ENCODE measurements at places on chromosomes 3 and 15.
A peak's percentile ranks its signal among the peaks of the same experiment; 100 is the strongest.

GRCh38 chr3:138081371-138082084 is 33.9 kb downstream of the DZIP1L start:
- no peak for DNase-seq

GRCh38 chr3:13233487-13234485 is 160.6 kb upstream of the IQSEC1 start:
- DNase-seq: peak; percentile 53

- peak; percentile 48 for DNase-seq
Observed at GRCh38 chr3:48429960-48430707, at the start of gene PLXNB1. PLXNB1 (minus strand) TSS chr3:48430086; CDS start chr3:48424611, 5,475 bp downstream.

DNA sequence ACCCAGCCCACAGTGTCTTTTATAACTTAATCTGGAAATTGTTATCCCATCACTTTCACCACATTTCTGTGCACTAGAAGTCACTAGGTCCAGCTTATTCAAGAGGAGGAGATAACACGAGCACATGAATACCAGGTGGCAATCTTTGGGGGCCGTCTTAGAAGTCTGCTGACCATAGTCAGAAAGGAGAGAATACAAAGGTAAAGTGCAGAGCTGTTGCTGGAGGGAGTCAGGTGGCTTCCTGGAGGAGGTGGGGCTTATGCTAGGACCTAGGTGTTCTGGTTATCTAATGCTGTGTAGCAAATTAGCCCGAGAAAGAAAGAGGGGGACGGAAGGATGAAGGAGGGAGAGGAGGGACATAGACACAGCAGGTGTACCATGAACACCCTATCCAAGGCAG is 46.5 kb downstream of the SLC6A20 start:
- DNase-seq: no peak

GRCh38 chr3:15805756-15806266 is 8.0 kb upstream of the ANKRD28 start:
- peak; percentile 70 for DNase-seq

DNA sequence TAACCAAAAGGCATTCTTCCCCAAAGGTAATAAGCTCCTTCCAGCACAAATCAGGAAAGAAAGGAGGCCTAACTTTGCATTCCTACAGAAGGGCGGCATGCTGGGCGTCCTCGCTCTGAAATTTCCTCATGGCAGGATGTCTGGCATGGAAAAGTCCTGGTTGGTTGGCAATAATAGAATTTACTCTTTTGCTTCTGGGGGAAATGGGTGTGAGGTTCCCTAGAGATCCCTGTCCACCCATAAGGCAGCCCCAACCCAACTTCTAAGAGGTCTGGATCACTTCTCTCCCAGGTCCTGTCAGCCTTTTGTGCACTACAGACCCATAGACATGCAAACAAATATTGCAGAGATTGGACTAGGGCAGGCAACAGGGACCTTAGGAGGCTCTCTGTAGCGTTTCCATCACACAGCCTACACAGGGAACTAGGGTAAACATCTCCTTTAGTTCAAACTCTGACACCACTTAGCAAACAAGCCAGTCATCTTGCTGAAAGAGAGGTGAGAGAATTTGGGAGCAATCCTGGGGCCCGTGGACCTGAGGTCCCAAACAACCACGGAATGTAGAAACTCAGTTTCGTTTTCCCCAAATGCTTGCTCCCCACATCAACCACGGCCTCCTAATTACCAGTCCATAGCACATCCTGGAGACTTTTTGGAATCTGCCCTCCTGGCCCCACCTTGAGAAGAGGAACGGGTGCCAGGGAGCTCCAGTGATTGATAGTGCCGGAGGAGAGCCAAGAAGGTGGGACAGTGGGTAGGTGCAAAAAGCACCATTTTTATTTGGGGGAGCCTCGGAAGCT is 2.1 kb downstream of the ZIC4 start:
- no peak for DNase-seq

Measured in hematopoietic multipotent progenitor cell treated with erythropoietin and hydrocortisone succinate and interleukin-3 and kit ligand, for 6 days (in vitro differentiated cells).